Muscle of arm (tissue), 14 donors: ENCODE measurements at places on chromosomes 4 and X.

- DNase-seq, result no peak
Measured at GRCh38 chr4:61004651-61005170, 195.4 kb upstream of the ADGRL3 start.

DNA sequence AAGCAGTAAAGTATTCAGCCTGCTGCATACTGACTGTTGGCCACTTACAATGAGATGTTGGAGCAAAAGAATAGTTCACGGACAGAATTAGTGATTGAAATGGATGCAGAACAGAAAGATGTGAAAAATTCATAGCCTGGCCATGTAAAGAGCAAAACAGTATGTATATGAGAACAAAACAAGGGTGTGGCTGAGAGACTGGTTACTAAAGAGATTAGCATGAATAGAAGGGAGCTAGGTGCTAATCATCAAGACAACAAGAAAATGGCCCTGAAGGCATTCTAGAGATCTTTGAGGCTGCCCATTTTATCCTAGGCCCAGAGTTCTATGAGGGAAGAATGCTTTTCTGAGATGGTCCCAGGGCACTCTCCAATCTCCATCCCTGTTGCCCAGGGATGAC lies 208.5 kb downstream of the ARHGEF9 start:
- DNase-seq, result no peak

GRCh38 chrX:49829016-49829415 lies at the start of gene PAGE4:
Gene PAGE4, plus strand, starts transcription at chrX:49829303. Its CDS starts 1,126 bp downstream, at chrX:49830429.
- DNase-seq, result no peak

DNA sequence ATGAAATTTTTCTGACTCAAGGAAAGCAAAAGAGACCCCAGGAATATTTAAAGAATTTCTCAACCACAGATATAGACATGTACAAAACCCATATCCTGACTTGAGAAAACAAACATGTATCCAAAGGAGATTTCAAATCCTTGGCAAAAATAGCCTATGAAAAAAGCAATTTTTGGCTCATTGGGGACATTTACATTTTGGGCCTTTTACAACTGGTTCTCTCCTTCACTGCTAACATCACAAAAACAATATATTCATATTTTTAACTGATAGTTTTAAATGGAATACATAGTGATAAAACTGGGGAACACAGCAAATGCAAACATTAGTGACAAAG lies 65.0 kb downstream of the SH3RF1 start:
- DNase-seq, result no peak

DNA sequence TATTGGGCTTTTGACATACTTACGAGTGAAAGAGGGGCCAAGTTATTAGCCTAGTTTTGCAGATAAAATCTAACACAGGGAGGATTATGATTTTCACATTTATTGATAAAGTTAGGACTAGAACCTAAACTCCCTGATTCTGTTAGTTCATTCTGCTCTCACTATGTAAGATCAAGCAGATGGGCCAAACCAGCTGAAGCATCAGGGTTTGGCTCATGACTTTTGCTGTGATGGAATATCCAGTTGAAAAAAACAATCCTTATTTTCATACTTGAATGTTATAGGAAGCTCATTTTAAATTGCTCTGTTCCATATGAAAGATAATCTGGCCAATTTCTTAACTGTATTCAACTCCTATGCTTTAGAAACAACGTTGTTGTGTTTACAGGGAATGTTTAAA lies 21.2 kb downstream of the SPRY1 start:
- peak; percentile 68 for DNase-seq

DNA sequence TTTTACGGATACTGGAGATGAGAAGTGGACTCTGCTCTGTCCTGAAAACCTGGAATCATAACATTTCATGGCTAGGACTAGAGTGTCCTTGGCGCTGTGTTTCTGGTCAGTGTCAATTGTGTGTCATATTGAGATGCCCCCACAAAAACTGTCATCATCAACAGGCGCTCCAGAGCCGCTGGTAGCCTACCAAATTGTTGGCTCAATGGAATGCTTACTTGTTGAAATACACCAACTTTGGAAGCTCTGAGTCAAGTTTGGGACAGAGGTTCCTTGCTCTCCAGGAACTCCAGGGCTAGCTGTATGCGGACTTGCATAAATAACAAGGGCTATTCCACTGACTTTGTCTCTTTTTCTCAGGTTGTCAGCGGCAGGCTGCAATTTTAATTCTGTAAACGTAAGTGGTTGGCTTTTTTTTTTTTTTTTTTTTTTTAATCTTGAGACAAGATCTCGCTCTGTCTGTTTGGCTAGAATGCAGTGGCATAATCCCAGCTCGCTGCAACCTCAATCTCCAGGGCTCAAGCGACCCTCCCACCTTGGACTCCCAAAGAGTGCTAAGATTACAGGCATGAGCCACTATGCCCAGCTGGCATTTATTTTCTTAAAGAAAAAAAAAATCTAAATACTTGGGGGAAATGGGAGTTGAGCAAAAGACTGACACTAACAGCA lies 871 bp upstream of the HPGD start:
- peak; percentile 39 for DNase-seq

GRCh38 chrX:41594634-41595033 lies 94.1 kb upstream of the GPR34 start:
- no peak for DNase-seq

DNA sequence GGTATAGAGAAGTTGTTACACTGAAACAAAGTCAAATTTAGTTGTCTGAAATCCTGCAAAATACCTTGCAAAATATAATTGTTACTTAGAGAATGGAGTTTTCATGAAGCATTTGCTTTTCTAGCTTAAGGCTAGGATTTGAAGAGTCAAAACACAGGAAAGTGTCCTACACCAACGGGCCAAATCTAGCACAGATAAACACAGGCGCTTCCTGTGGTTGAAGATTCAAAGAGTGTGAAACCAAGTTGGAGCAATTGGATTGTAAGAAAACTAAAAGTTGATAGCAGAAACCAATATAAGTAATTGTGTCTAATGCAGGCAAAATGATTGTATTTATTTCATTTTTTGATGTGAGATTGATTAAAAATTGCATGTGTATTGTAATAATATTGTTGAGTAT lies 2002.5 kb upstream of the TENM3 start:
- DNase-seq, result no peak

- DNase-seq, result no peak
Measured at GRCh38 chr4:97367878-97368277, 775.4 kb downstream of the STPG2 start.

- no peak for DNase-seq
Measured at GRCh38 chr4:60992037-60992436, 208.1 kb upstream of the ADGRL3 start.

DNA sequence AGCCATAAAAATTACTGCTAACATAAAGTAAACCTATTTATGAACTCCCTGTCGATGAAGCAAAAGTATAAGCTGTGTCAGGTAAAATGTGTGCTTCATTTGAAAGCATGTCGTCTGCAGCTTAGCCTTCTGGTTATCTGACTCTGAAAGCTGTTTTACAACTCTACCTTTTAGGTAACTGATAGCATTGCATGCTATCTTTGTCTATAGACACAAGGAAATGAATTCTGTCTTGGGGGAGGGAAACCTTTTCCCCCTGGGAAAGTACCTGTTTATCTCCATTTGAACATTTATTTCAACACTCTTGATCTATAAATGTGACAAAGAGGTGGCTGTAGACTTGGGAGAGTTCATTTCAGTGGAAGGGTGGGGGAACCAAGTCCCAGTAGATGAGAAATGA lies 51.4 kb downstream of the RAB40A start:
- DNase-seq, result no peak

GRCh38 chrX:7083468-7084396 lies 63.8 kb upstream of the STS start:
- DNase-seq, result no peak

GRCh38 chr4:98664959-98665358 lies 6.5 kb upstream of the TSPAN5 start:
- no peak for DNase-seq

DNA sequence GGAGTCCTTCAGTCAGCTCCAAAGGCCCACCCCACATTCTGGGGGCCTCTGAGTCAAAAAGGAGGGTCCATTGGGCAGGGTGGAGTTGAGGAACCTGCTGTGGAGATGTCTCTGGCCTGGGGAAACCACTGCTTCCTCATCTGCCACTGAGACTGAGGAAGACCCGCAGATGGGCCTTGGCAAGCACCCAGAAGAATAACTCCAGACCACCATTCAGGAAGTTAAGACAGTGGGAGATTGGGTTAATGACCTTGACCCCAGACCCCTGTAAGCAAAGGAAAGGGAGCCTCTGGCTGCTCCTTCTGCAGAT lies 8.1 kb upstream of the HSD17B10 start:
- no peak for DNase-seq

DNA sequence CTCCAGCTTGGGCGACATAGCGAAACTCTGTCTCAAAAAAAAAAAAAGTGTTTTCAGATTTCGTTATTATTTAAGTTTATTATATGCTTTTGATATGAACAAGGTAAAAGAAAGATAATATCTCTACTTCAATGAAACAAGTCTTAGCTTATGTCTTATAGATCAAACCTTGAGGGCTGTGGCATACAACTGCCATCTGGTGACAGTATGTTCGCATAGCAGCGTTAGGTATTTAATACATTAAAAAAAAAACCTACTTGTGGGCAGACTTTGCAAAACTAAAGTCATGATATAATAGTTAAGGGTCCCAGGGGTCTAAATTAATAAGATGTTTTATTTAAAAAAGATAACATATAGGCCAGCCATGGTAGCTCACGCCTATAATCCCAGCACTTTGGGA lies 161.2 kb upstream of the AMOT start:
- DNase-seq, result no peak

DNA sequence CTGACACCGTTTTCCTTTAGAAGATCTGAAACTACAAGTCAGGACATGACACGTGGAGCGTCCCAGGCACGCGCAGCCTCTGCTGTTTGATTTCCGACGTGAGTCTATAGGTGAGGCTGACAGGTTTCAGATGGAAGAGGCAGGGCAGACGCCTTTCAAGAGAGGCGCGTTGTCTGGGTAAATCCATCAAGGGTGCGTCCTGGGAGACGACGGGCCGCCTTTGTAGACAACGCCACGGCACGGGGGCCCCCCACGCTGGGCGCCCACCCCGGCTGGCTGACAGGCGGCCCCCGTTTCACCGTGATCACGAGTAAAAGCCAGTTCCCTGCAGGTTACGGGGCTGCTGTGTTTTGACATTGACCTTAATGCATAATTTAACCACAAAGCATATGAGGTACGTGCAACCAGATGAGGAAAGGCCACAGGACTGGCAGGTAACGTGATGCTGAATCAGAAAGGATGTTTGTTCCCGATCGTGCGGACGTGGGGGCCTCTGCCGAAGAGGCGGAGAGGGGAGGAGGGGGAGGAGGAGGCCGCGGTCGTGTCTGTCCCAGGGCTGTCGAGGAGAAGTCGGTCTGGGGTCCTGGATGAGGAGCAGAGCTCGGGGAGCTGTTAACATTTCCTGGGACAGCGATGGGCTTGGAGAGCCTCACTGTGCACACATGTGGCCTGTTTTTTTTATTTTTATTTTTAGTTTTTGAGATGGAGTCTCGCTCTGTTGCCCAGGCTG lies 51.1 kb upstream of the PPP2R3B start:
- DNase-seq, result no peak

GRCh38 chr4:27272217-27272616 lies 411.6 kb downstream of the STIM2 start:
- DNase-seq, result no peak

- DNase-seq, result peak; percentile 17
Measured at GRCh38 chr4:20015636-20016224, 236.0 kb upstream of the SLIT2 start.

DNA sequence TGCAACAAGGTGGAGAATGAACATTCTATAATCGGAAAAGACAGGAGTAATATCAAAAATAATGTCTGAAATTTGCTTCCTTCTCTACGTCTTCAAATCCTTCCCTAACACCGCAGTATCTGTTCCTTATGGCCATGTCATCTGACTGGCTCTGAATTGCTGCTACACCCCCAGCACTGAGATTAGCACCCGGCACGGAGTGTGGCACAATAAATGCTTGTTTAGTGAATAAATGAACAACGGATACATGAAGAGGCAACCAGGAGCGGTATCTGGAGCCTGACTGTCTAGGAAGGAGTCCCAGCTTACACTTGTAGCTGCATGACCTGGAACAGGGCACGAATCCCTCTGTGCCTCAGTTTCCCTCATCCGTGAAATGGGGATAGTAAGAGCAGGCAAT lies 164.3 kb downstream of the AFAP1 start:
- DNase-seq, result no peak

GRCh38 chrX:50180073-50180940 lies 20.5 kb downstream of the AKAP4 start:
- DNase-seq, result no peak

GRCh38 chr4:126604268-126604867 lies 1028.4 kb upstream of the INTU start:
- DNase-seq, result peak; percentile 44

DNA sequence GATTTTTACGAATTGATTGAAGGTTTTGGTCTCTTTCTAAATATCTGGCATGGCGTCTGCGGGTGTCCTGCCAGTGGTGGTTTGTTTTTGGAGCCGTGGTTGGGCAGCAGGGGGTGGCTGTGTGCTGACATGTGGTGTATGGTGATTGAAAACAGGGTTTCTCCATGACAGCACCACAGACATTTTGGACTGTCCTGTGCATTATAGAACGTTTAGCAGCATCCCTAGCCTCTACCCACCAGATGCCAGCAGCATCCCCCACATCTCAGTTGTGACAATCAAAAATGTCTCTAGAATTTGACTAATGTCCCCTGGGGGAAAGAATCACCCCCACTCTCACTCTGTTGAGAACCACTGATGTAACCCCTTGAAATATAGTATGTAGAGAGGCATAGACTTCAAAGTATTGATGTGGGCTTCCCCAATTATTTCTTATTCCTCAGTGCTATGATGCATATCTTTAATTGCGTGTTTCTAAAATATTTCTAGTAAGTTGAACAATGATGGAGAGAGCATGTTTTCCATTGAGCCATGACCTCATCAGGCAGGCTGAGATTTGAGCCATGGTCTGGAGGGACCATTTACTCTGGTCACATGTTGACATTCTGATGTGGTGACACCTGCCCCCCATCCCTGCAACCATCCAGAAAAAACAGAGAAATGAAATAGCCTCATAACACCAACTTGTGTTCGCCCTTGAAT lies 77.4 kb upstream of the MID1 start:
- no peak for DNase-seq

- DNase-seq, result no peak
Measured at GRCh38 chrX:103431316-103431715, 55.0 kb downstream of the BEX3 start.

DNA sequence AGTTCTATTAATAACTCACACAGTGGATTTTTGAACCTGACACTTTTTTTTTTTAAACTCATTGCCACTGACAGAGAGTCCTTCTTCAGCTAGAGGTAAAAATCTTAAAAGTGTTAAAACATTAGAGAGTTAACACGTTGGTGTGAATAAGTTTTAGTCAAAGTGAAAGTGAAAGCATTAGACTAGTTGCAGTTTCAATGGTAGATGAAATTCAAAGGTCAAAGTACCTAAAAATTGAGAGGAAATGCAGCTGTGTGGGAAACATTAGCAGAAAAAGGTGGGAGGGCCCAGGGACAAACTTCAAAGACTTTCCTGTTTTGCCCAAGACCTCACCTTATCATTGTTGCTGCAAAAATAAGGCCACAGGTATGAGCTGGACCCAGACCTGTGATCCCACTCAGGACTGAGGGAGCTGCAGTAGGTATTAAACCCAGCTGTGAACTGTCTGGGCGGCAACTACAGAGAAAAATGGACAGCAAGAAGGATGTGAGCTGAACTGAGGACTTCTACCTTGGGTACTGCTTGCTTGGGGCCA lies 17.6 kb upstream of the GABRA4 start:
- DNase-seq, result no peak
